Spinal cord (tissue), 10 donors: ENCODE measurements at places on chromosomes 6 and 20. TPM values are rescaled to one million over a fixed set of nuclear protein-coding genes. Genes with fewer than 3 reads are reported as not detected.

CNR1 gene
- total RNA-seq = 25.6 TPM

VWA7 gene
- total RNA-seq = 1.8 TPM

CRIP3 gene
- total RNA-seq = 8.4 TPM

MCM9 gene
- total RNA-seq = 15.8 TPM

LY6G5B gene
- total RNA-seq = 8.6 TPM

POLR3F gene
- 30.1 TPM for total RNA-seq

MOCS3 gene
- 5.5 TPM for total RNA-seq

CRISP3 gene
- 5.4 TPM for total RNA-seq

ERVFRD-1 gene
- not detected for total RNA-seq

ASIP gene
- 3.5 TPM for total RNA-seq

C20orf141 gene
- not detected for total RNA-seq

BPI gene
- 8.7 TPM for total RNA-seq

MACROD2 gene
- 34.0 TPM for total RNA-seq

TRIM15 gene
- not detected for total RNA-seq

GRCh38 chr6:167546611-167547327 is 221.9 kb downstream of the TTLL2 start:
- no peak for DNase-seq

DNA sequence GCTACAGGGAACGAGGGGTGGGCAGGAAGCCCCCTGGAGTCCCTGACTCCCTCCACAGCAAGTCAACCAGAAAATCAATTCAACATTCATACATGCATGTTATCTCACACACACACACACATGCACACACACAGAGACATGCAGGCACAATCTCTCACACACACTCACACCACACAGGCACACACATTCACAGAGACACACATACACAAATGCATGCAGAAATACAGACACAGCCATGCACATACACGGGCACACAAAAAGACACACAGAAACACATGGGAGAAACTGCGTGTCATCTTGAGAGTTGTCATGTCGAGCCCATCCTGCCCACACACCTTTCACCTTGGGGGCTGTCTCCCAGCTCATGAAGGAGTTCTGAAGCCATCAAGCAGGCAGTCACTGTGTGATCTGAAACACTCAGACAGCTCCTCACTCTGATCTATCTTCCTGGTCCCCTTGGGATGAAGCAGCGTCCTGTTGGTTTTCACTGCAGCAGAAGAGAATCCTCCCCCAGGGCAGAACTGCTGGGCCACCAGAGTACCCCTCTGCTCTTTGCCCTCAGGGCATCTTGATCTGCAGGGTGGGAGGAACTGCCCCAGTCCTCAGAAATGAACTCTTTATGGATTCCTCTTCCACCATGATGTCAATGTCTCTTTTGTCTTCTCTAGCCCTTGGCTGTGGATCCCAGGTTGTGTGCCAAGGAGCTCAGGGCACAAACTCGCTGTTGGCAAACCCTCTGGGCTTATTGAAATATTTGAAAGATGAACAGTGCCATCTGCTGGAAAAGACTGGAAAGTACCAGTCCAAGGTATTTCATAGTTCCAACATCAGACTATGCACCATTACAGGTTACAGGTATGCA is 8.8 kb downstream of the RAET1L start:
- DNase-seq = peak; percentile 92

- DNase-seq = no peak
Observed at GRCh38 chr20:10453241-10453640, 18.1 kb downstream of the SLX4IP start.

- no peak for DNase-seq
Observed at GRCh38 chr20:23047001-23047737, 2.3 kb downstream of the THBD start.

DNA sequence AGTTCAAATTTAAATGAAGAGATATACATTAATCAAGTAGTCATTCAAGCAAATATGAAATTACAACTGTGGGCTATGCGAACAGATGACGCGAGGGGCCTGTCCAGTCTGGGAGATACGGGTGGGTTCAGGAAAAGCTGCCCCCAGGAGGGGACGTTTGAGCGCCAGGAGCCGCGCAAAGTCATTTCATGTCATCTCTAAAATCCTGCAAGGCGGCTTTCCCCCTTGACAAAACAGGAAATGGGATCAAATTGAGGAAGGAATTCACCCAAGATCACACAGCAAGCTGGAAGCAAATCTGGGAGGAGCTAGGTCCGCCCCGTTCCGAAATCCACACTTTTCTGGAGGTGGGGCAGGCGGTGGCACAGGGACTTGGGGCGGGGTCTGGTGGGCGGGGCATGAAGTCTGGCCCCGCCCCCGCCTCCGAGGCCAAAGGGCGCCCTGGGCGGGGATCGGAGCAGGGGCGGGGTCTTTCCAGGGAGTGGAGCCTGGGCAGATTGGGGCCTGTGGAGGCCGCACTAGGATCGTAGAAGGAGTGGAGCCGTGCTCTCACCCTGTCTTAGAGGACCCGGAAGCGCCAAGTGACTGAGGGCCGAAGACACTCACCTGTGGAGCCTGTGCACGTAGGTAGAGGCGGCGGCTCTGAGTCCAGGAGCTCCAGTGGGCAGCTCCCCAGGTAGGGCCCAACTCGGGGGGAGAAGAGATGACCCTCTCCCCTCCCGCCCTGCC is at the start of gene LPIN3:
LPIN3 (plus strand) TSS at position 495 of the 729 bp plus-strand sequence. CDS start 4,983 bp downstream, outside the sequence.
- no peak for DNase-seq

GRCh38 chr20:24577271-24577909 is 108.0 kb downstream of the SYNDIG1 start:
- no peak for DNase-seq

GRCh38 chr6:29933955-29934354 is 8.4 kb upstream of the HLA-A start:
- no peak for DNase-seq

GRCh38 chr6:144896289-144896688 is 611.2 kb downstream of the UTRN start:
- DNase-seq = no peak

DNA sequence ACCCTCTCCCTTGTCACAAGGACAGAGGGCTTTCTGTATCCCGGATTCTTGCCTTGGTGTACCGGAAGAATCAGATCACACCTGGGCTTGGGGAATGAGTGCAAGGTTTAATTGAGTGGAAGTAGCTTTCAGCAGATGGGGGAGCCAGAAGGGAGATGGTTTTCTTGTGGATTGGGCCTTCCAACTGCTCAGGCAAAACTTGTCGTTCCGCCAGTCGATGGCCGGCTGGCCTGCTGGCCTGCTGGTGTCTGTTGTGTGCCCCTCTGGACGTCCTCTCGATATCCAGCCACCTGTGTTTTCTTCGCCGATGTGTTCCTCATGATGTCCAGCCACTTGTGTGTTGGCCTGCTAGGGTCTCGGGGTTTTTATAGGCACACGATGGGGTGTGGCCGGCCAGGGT is 168.1 kb downstream of the CDKAL1 start:
- no peak for DNase-seq

GRCh38 chr20:23126281-23127061 is 40.3 kb upstream of the CD93 start:
- no peak for DNase-seq

DNA sequence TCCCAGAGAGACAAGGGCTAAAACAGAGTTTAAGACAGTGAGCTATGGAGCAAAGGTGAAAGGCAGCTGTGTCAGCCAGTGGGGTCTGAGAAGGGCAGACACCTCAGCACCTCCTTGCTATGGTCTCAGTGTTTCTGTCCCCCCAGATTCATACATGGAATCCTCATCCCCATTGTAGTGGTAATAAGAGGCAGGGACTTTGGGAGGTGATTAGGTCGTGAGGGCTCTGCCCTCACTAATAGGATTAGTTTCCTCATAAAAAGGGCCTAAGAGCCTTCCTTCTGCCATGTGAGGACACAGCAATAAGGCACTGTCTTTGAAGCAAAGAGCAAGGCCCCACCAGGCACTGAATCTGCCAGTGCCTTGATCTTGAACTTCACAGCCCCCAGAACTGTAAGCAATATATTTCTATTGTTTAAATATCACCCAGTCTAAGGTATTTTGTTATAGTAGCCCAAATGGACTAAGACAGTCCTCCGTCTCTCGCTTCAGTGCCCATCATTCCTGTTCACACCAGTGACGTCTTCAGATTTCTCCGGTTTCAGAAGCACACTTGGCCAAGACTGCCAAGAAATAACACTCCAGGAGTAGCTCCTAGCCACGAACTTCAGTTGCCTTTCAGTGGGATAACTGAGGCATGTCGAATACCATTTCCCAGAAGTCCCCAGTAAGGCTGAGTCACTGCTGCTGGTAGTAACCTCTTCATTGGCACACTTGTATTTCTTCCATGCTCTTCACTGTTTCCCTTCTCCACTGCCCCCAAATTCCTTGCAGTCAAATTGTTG is 32.8 kb downstream of the SLC13A3 start:
- no peak for DNase-seq

DNA sequence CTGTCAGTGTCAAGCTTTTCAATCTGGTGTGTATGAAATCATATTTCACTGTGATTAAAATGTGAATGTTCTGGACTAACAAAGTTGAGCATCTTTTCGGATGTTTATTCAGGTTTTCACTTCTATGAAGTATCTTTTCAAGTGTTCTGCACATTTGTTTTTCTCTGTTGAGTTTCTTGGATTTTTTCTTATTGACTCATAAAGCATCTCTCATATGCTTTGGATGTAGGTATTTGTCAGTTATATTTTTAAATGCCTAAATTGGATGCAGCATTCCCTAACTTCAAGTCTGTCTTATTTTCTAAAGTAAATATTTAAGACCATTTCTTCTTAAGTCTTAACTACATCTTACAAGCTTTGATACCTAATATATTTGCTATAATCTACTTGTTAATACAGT is 398.0 kb downstream of the PLCB1 start:
- DNase-seq = no peak

DNA sequence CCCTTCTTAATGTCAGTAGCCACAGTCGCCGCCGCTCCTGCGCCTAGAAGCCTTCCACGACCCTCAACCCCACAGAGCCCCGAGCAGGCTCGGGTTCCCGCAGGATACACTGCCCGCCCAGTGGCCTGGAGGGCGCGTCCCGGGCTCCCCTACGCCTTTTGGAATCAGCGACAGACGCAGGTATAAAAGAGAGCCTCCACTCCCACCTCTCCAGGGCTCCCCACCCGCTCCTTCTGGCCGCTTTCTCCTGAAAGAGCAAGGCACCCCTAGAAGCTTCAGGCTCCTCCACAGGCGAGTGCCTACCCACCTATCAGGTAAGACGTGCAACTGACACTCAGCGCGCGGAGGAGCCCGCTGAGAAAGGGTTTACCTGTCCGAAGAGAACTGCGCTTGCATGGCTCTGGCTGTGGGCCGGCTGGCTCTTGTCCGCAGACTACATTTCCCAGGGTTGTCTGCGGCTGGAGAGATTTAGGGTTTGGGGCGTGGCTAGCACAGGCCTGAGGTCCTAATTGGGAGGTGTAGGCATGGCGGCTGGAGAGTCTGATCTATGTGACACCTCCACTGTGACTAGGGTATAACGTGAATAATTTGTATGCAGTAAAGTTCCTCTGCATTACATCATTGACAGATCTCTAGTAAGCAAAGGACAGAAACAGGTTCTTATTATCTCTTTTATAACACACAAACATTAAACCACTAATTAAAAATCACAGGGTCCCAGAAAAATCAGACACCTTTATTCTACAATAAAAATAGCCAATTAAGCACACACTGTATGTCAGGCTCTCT is 13.5 kb upstream of the ZNF391 start:
- DNase-seq = peak; percentile 96

DNA sequence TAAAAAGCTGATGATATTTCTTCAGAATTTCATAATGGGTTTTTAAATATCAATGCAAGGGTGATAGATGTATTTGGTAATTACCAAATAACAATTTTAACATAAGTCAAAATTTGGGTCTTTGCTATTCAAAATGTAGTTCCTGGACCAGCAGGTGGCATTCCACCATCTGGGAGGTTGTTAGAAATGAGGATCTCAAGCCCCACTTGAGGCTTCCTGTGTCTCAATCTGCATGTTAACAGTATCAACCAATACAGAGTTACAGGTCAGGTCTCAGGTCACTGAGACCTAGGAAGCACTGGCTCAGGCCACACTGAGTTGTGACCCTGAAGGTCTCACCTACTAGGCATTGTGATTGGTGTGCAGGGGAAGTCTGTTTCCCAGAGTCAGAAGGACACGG is 57.2 kb upstream of the MTRF1L start:
- no peak for DNase-seq

DNA sequence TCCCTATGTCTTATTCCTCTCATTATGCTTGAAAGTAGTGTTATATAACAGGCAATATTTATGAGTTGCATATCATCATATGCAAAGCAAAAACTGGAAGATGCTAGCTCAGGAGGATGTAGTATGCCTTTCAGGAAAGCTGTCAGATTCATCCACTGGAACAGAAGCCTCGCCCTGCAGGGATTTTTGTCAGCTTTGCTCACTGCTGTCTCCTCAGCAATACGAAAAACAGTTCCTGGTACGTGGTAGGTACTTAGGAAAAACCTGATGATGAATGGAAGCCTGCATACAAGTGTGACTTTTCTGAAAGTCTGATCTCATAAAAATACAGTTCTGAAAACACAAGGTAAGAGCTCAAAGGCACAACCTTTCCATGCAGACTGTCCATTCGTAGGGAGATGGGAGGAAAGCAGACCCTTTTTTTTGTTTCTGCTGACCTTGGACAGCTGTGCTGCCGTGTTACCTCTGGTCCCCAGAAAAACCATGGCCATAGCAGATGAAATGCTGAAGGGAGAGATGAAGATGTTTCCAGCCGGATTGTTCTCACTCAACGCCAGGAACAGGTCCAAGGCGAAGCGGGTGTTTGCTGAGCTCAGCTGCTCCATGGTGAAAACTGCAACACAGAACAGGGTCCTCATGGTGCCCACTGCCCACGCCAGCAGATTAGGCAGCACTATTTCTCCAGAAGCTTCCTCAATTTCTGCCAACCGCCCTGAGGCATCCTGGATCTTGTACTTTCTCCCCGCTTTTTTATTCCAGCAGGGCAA is 1.5 kb downstream of the SERPINB1 start:
- peak; percentile 22 for DNase-seq

GRCh38 chr6:43306086-43306485 is 2.5 kb downstream of the CRIP3 start:
- DNase-seq = no peak

- no peak for DNase-seq
Observed at GRCh38 chr6:75178757-75179156, 27.1 kb downstream of the COL12A1 start.

- DNase-seq = no peak
Observed at GRCh38 chr20:53870426-53871315, 199.7 kb downstream of the BCAS1 start.

GRCh38 chr20:24694727-24695528 is 225.5 kb downstream of the SYNDIG1 start:
- DNase-seq = no peak

- no peak for DNase-seq
Observed at GRCh38 chr6:17182961-17183360, 81.1 kb downstream of the STMND1 start.

- no peak for DNase-seq
Observed at GRCh38 chr20:33677991-33678702, 3.9 kb upstream of the NECAB3 start.

GRCh38 chr6:4620284-4621151 is 155.7 kb upstream of the CDYL start:
- DNase-seq = no peak

- no peak for DNase-seq
Observed at GRCh38 chr6:36418558-36418957, 24.1 kb downstream of the PXT1 start.

GRCh38 chr6:160461641-160462040 is 113.5 kb downstream of the SLC22A3 start:
- DNase-seq = no peak
